ENCODE measurements at places on chromosomes 5 and 9.
A peak's percentile ranks its signal among the peaks of the same experiment; 100 is the strongest.

- no peak for DNase-seq
- no peaks in the 10 kb centered on the region for H3K36me3 ChIP-seq
- H3K4me3 ChIP-seq: no peak overlapping the region
- no peaks in the 10 kb centered on the region for H3K27me3 ChIP-seq
- no peak overlapping the region for H3K27ac ChIP-seq
Observed at GRCh38 chr5:3389471-3390026, 206.1 kb upstream of the IRX1 start.

DNA sequence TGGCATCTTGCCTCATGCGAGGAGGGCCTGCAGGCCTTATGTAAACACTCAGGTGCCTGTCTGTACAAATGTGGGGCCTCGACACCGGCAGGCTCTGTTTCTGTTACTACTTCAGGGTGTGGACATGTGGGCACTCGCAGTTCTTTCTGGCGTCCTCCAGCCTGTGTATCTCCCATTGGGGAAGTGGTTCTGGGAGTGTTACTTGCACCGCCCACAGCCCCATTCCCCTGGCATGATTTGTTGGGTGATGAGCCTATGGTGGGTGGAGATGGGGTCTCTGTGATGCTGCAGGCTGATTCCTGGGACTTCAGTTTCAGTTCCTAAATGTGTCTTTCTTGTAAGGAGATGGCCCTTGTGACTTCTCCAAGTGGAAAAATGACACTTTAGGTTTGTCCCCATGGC lies 82.1 kb upstream of the PITX1 start:
- no peaks in the 10 kb centered on the region for H3K36me3 ChIP-seq
- H3K4me1 ChIP-seq: no peaks in the 10 kb centered on the region
- H3K27ac ChIP-seq: no peak overlapping the region

- no peak for DNase-seq
- no peak overlapping the region for H3K4me3 ChIP-seq
- no peaks in the 10 kb centered on the region for H3K4me1 ChIP-seq
Observed at GRCh38 chr9:129933185-129934040, 98.2 kb downstream of the USP20 start.

- H3K4me1 ChIP-seq: peaks cover 7% of the 10 kb centered on the region
- H3K27ac ChIP-seq: no peak within 1 kb of the TSS
- peak within 1 kb of the TSS; percentile 55 for H3K4me3 ChIP-seq
- H3K27me3 ChIP-seq: no peaks in the 10 kb centered on the region
- no peaks in the 10 kb centered on the region for H3K36me3 ChIP-seq
Observed at GRCh38 chr9:127877566-127877998, at the start of gene AK1. Gene AK1, minus strand, starts transcription at chr9:127877675. Its CDS starts 3,058 bp downstream, at chr9:127874617.

- no peaks in the 10 kb centered on the region for H3K27me3 ChIP-seq
- H3K4me1 ChIP-seq: peaks cover 12% of the 10 kb centered on the region
- no peaks in the 10 kb centered on the region for H3K36me3 ChIP-seq
- no peak overlapping the region for H3K27ac ChIP-seq
- no peak for DNase-seq
- no peak overlapping the region for H3K4me3 ChIP-seq
Observed at GRCh38 chr5:78500028-78500427, 139.6 kb downstream of the SCAMP1 start.

DNA sequence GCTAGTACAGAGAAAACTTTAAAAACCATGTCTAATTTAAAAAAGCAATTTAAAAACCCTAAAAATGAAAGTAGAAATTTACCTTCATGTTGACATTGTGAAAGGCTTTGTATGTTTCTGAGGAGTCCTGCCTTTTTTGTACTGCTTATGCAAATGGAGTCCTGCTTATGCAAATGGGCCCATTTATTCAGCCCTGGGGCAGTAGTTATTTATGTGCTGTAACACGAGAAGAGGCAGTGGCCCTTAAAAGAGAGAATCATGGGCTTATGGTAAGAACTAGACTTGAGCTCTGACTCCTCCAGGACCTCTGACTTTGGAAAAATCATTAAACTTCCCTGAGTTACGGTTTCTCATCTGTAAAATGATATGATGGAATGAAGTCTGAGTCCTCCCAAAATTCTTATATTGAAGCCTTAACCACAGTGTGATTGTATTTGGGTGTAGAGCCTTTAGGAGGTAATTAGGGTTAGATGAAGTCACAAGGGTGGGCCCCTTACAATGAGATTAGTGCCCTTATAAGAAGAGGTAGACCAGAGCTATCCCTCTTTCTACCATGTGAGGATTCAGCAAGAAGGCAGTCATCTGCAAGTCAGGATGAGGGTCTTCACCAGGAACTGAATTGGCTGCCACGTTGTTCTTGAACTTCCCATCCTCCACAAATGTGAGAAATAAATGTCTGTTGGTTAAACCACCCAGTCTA lies 447.8 kb upstream of the CD180 start:
- no peaks in the 10 kb centered on the region for H3K4me1 ChIP-seq
- H3K27ac ChIP-seq: no peak overlapping the region
- H3K4me3 ChIP-seq: no peak overlapping the region
